ENCODE measurements at places on chromosomes 16 and 17.

- no peak for DNase-seq
Observed at GRCh38 chr17:52233632-52234031, 75.1 kb upstream of the CA10 start.

GRCh38 chr16:86994651-86995171 lies 322.5 kb downstream of the C16orf95 start:
- DNase-seq, result no peak

DNA sequence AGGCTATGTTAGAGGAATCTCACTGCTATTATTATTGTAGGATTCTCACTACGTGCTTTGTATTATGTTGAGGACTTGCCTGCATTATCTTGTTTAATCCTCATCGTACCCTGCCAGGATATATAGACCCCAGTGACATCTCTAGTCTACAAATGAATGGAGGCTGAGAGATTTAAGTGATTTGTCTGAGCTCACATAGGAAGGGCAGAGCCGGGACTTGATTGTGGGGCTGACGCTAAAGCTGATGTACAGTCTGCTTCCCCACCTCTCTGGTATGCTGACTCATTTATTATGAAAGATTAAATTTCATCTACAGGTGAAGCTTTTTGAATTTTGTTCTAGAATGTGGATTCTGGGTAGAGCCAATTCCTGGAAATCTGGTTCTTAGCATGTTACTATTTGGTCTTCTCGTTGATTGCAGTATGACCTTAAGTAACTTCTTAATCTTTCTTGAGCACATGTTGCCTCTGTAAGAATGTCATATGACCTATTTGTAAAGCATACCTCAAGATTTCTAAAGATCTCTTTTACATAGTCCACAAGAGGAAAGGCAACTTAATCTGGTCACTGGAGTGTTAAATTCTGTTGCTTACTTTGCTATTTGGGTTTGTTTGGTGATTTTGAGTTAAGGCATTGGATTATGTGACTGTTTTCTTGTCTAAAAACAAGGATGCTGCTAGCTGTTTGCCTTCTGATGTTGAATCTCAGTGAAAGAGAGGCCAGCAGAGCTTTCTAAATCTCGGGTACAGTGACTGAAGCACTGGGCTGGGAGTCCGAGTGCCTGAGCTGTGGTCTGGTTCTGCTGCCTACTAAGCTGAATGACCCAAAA lies 12.4 kb downstream of the METTL9 start:
- no peak for DNase-seq

DNA sequence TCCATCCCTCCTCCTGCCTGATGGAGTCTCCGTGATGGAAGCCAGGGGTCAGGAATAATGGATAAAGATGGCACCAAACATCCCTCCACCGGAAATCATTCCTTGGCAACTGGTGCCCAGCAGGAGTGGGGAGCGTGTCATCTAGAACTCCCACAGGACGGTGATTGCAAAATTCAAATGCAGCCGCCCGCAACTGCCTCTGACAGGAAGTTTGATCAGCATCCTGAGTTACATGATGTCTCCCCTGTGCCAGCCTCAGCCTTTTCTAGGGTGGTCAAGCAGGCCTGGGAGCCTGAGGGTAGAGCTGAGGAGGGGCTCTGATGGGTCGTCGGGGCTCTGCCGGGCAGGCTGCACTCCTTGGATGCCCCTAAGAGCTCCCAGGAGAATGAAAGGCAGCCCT lies 52.8 kb downstream of the GSG1L start:
- DNase-seq, result no peak

DNA sequence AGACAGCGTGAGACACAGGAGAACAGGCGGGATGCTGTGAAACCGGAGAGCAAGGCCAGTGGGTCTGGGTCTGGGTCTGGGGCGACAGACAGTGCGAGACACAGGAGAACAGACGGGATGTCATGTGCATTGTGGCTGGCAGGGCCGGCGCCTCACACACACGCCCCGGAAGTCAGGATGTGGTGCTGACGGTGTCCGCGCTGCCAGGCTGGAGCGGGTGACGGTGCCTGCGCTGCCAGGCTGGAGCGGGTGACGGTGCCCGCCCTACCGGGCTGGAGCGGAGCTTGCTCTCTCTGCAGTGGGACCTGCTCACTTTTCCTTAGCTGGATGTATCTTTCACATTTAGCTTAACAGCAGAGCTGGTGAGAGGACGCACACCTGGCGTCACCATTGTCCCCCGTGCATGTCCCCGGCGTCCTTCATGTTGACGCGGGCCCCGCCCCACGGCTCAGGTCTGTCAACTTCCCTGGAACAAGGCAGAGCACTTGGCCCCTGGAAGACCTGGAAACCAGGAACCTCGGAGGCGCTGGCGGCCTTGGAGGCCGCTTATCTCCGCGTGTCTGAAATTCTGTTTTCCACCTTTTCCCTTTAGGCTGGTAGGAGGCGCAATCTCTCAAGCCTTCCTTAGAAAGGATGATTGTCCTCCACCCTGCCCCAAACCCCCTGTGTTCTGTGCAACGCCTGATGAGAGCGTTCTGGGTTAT lies 43.0 kb upstream of the ZNF750 start:
- peak; percentile 80 for DNase-seq

DNA sequence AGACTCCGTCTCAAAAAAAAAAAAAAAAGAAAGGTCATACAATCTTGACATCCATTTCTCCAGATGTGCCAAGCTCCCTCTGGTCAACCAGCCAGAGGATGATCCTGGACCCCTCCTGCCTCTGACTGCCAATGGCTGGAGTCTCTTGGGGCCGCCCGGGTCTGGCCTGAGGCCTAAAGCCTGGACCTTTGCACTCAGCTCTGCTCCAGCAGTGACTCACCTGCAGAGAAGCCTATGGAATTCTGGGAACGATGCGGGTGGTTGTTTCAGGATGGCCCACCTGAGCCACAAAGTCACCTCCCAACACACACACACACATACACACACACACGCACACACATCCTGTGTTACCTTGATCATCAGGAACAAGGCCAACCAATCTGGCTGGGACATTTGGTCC lies 64.0 kb upstream of the DNAH17 start:
- no peak for DNase-seq

- no peak for DNase-seq
Observed at GRCh38 chr17:78661093-78661770, 84.0 kb upstream of the DNAH17 start.

- peak; percentile 68 for DNase-seq
Observed at GRCh38 chr16:85369741-85370528, 243.2 kb upstream of the GSE1 start.

- no peak for DNase-seq
Observed at GRCh38 chr16:6247775-6248174, 1084.9 kb upstream of the RBFOX1 start.

GRCh38 chr16:84042879-84043485 lies 387 bp upstream of the SLC38A8 start:
- DNase-seq, result no peak

GRCh38 chr16:68806422-68806821 lies 36.9 kb upstream of the TANGO6 start:
- no peak for DNase-seq

DNA sequence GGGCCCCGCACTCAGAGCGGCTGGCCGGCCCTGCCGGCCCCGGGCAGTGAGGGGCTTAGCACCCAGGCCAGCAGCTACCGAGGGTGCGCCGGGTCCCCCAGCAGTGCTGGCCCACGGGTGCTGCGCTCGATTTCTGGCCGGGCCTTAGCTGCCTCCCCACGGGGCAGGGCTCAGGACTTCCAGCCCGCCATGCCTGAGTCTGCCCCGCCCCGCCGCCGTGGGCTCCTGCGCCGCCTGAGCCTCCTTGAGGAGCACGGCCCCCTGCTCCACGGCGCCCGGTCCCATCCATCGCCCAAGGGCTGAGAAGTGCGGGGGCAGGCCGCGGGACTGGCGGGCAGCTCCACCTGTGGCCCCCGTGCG lies 67.9 kb upstream of the AMZ2 start:
- DNase-seq, result no peak

DNA sequence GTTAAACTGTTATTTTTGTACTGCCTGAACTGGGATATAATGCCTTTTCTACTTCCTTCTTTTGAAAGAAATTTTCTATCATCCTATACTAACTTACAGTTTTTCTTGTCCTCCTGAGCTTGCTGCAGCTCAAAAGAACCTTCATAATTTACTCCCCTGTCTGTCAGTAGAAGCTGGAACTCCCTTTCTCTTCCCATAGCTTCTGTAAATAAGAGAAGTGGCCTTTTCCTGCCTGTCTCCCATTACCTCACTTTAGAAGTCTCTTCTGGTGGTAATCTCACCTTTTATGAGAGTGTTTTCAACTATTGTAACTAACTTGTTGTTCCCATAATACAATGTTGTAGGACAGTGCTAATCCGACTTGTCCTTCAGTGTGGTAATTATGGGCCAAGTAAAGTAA lies 246.7 kb upstream of the TBX2 start:
- no peak for DNase-seq

- no peak for DNase-seq
Observed at GRCh38 chr17:34389126-34389750, 26.2 kb upstream of the CCL1 start.

DNA sequence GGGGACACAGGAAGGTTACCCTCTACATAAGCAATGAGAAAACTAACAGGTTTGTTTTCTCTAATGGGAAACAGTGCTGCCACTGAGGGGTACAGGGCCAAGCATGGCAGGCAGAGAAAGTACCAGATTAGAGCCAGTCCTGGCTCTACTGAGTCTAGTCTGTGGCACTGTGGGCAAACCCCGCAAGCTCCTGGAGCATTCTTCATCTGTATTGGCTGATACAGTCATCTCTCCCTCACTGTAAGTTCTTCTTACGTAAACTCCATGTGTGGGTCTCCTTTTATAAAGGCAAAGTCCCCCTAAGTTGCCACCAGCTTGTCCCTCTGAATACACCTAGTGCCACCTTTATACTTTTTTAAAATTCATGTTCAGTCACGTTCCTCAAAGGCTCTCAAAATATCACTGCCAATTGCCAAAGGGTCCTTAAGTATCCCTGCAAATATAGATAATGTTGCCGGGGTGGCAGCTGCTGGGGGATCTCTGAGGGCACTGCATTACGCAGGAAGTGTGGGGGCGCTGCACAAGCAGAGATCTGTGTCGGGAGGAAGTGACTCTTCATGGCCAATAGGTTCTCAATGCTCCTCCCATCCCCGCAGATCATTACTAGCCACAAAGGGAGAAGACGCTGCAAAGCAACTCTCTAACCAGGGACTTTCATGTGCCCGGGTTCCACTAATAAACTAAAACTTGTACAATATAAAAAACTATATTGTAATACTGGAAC lies 18.8 kb downstream of the XPO6 start:
- peak; percentile 80 for DNase-seq

DNA sequence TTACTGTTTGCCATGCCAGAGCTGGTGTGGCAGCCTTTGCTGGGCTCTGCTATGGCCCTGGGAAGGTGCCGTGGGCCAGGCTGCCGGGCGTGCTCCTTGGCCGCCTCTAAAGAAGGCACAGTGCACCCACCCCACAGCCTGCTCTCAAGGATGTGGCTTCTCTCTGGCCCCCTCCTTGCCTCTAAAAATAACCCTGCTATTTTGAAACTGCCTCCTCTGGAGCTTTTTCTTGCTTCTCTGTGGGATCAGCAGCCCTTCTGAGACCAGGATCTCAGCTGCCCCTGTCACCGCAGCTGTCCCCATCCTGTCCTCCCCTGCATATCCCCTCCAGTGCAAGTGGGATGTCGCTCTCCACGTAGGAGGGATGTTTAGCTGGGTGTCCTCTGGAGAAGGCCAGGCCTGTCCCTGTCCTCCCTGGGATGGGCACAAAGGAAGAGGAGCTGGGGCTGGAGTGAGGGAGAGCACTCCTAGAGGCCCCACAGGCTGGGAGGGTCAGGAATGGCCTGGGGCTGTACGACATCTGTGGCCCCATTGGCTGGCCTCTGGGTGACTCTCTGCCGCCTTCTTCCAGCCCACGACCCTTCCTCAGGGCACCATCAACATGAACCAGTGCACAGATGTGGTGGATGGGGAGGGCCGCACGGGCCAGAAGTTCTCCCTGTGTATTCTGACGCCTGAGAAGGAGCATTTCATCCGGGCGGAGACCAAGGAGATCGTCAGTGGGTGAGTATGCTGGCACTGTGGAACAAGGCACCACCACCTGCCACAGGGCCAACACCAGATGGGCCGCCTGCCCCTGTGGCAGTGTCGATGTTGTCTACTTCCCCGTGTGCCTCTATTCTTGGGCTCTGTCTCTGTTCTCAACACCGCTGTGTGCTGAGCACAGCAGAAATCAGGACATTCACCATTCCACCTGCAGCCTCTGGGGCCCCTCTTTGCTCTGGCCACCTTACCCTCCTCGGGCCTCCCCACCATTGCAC lies 79.7 kb downstream of the PLD6 start:
- no peak for DNase-seq

DNA sequence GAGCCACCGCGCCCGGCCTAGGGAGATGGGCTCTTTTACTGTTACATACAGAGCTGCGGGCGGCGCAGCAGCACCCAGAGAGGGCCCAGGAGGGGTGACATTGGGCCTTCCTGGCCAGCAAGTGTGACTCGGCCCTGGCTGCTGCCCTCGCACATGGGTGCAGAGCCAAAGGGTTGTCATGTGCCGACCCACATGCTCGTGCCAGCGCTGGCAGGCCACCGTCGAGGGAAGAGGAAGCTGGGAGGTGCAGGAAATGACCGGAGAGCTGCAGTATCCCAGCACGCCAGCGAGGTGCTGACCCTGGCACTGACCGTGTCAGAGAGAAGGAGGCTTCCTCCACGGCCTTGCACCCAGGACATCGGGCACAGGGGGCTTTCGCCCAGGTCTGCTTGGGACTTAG lies 8.0 kb downstream of the ENDOV start:
- no peak for DNase-seq

- no peak for DNase-seq
Observed at GRCh38 chr16:23595246-23595950, 718 bp downstream of the NDUFAB1 start.

DNA sequence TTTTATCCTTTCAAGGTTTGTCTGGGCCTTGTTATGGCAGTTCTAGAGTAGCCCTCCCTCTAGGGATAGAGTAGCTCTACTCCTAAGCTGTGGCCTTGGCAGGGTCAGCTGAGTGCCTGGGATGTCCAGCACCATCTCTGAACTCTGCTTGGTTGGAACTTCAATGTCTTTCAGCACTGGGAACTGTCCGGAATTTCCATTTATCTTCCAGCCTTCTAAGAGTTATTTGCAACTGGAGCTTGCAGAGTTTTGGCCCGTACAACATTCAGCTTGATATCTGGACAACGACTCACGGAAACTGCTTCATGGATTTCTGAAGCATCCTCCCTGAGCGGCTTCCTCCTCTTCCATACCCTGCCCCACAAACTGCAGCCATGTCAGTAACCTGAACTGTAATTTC lies 22.9 kb downstream of the MMD start:
- DNase-seq, result no peak

DNA sequence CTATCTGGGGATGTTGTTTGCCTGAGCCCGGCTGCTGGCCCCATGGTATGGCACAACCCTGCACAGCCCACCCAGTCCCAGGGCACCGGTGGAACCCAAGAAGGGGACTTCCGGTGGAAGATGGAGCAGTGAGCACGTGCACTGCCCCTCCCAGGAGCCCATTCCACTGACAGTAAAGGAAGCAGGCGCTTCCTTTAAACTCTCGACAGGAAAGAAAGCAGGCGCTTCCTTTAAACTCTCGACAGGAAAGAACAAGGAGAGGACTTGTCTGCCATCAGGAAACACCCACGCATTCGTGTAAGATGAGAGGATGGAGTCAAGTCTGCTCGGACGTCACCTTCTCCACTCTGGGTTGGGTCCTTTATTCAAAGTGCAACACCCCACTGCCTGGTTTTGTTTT lies 53.7 kb downstream of the IL21R start:
- DNase-seq, result peak; percentile 44

All from stimulated activated CD4-positive, alpha-beta T cell treated with anti-CD3 and anti-CD28 coated beads, Interleukin-15, amount 100 ng/mL, for 24 hours (primary cell).